Naive thymus-derived CD8-positive, alpha-beta T cell (primary cell): ENCODE measurements at places on chromosomes 6 and 20. TPM values are rescaled to one million over a fixed set of nuclear protein-coding genes. Genes with fewer than 3 reads are reported as not detected.
A peak's percentile ranks its signal among the peaks of the same experiment; 100 is the strongest.

GRCh38 chr6:16511723-16512489 lies 249.4 kb downstream of the ATXN1 start:
- DNase-seq, result peak; percentile 13
- peaks cover 40% of the 10 kb centered on the region for H3K4me1 ChIP-seq
- H3K27ac ChIP-seq, result peak overlapping the region; percentile 75
- no peaks in the 10 kb centered on the region for H3K36me3 ChIP-seq

DNA sequence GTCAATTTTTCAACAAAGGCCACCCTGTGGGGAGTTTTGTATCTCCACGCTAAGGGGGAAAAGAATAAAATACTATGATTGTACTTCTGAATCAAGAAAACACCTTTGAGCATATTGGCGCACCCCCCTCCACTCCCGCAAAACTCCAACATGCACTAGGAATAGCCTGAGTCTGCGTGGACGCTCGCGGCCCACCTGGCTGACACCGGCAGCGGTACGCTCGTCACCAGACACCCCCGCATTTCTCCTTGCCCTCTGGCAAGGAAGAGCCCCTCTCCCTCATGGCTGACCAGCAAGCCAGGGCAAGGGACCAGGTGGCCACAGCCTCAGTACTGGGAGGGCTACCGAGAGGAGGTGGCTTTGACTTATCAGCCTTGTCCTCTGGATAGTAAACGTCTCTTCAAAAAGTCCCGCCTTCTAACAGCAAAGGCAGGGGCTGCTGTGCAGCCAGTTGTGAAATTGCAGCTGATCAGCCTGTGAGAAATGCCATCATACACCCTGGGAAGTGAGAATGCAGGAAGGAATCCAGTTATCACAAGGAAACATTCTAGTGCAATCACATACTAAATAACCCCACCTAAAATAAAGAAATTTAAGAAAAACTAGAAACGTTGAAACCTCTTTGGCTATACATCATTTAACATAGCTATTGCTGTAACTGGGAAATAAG lies 84.2 kb downstream of the HUS1B start:
- peaks cover 7% of the 10 kb centered on the region for H3K36me3 ChIP-seq
- no peaks in the 10 kb centered on the region for H3K27me3 ChIP-seq
- no peak overlapping the region for H3K4me3 ChIP-seq
- peaks cover 1% of the 10 kb centered on the region for H3K4me1 ChIP-seq
- DNase-seq, result no peak

DNA sequence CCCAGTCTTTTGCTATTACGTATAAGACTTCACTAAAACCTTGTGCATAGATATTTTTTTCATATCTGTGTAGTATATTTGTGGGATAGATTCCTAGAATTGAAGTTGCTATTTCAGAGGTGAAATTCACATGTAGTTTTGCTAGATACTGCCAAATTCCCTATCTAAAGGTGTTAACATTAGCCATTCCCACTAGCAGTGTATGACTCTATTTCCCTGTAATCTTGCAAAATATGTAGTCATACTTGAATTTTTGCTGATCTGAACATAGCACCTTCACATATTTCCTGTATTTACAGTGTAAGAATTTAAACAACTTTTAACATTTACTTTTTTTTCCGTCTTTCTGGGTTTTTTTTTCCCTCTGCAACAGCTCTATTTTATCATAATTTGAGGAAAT lies 24.9 kb downstream of the SENP6 start:
- H3K27ac ChIP-seq, result no peak overlapping the region
- peaks cover 6% of the 10 kb centered on the region for H3K36me3 ChIP-seq

DNA sequence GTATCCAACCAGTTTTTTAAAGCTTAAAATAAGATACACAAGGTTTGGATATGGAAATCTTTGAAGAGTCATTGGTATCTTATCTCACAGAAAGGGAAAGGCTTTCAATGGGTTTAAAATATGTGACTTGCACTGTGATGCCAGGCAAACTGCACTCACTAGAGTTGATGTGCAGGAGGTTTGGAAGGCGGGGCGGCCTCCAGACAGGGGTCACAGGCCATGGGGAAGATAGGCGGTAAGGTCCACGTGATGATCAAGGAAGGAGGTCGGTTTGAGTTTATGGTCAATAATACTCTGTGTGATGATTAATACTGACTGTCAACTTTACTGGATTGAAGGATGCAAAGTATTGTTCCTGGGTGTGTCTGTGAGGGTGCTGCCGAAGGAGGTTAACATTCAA lies 9.5 kb upstream of the RAMACL start:
- H3K27me3 ChIP-seq, result no peaks in the 10 kb centered on the region
- H3K27ac ChIP-seq, result no peak overlapping the region
- DNase-seq, result no peak
- H3K36me3 ChIP-seq, result no peaks in the 10 kb centered on the region
- H3K4me1 ChIP-seq, result peaks cover 6% of the 10 kb centered on the region
- H3K4me3 ChIP-seq, result no peak overlapping the region

The TTI1 gene
- total RNA-seq, result 25.9 TPM

The LRFN2 gene
- total RNA-seq, result not detected
